Activated naive CD8-positive, alpha-beta T cell treated with anti-CD3 and anti-CD28 coated beads, Interleukin-2, amount 50 U/mL, for 16 hours (primary cell): ENCODE measurements at places on chromosomes 1 and 21.

DNA sequence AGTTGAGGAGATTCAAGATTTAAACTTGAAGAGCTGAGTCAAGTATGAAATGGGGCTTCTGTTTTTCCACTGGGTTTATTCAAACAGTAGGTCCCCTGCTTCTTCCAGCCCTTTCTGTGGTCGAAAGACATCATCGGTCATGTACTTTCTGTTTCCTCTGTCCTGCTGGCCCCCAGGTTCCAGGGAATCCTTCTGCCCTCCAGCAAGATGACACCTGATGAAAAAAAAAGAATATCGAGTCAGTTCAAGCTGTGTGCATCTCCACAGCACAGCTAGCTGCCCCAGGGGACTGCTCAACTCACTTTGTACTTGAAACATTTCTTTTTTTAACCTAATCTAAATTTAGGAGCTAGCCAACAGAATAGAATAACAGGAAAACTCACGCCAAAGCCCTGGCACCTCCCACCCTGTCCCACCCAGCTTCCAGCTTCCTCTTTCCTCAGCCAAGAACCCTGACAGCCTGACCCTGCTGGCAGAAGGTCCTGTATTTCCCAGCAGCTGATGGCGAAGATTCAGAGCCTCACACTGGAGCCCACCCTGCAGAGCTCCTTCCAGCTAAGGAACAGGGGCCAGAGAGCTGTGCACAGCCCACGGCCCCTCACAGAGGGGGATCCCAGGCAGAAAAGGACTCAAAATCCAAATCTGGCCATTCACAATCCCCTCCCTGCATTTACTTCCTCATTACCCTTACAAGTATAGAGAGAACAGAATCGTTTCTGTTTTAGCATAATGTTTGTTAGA, 176.5 kb downstream of the PSMG1 start:
- no peak for DNase-seq

GRCh38 chr1:117630423-117630998, 24.7 kb downstream of the TENT5C start:
- no peak for DNase-seq

GRCh38 chr21:25885880-25886279, 151.1 kb downstream of the GABPA start:
- DNase-seq, result no peak

- DNase-seq, result no peak
Measured at GRCh38 chr21:42010507-42011495, 641 bp upstream of the ZBTB21 start.

- DNase-seq, result no peak
Measured at GRCh38 chr1:52709016-52709415, 10.9 kb upstream of the COA7 start.

DNA sequence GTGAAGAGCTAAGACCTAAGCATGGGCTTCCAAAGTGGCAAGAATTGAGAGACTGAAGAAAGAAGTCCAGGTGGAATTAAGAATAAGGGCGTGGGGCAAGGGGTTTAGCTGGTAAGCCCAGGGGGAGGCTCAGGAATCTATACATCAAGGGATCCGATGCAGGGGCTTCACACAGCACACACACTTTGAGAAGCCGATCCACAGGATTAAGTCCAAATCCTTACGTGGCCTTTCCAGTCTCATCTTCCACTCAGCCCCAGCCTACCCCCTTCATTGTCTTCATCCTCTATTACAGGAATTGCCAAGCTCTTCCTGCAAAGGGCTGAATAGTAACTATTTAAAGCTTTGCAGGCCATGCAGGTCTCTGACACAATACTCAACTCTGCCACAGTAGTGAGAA, 101.3 kb downstream of the TGFBR3 start:
- DNase-seq, result no peak

DNA sequence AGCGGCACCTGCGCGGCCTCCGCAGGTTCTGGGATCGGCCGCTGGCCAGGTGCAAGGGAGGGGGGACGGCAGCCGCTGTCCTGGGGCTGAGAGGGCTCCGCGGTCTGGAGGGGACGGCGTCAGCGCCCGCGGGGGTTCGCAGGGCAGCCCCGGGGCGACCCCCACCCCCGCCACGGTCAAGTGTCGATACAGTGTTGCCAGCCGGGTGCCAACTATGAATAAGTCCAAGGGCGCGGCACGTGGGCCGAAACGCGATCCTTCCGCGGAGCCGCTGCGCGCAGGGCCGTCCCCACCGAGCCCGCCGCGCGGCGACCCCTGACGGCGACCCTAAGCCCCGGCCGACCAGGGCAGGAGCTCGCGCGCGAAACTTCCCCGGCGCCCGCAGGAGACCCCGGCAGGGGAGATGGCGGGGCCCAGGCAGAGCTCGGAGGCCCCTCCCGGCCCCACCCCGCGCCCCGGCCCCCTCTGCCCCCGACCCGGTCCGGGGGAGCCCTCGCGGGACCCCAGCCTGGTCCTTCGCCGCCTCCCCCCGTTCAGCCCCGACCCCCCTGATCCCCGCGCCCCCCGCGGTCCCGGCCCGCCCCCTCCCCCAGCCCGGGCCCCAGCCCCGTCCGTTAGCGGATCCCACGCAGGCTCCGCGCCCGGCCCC, 586 bp upstream of the AGPAT3 start:
- no peak for DNase-seq

GRCh38 chr1:43034778-43035177, 76.1 kb upstream of the SLC2A1 start:
- DNase-seq, result no peak

DNA sequence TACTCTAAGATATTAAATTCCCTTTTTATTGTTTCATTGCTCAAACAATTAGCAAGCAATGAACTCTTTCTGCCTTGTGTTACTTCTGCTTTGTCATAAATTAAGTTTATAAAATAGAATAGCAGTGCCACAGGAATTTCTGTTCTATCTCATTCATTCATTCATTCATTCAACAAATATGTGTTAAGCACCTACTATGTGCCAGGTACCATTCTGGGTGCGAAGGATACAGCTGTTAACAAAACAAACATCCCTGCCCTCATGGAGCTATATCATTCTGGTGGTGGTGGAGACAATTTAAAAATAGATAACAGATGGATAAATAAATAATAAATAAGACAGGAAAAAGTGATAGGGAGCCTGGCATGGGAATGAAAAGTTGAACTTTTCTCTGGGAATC, 34.5 kb upstream of the AHCYL1 start:
- no peak for DNase-seq
